Mesothelial cell of epicardium (in vitro differentiated cells): ENCODE measurements at places on chromosomes 7 and 10.

GRCh38 chr7:127892488-127893314, 138.5 kb downstream of the LRRC4 start:
- no peak for DNase-seq

DNA sequence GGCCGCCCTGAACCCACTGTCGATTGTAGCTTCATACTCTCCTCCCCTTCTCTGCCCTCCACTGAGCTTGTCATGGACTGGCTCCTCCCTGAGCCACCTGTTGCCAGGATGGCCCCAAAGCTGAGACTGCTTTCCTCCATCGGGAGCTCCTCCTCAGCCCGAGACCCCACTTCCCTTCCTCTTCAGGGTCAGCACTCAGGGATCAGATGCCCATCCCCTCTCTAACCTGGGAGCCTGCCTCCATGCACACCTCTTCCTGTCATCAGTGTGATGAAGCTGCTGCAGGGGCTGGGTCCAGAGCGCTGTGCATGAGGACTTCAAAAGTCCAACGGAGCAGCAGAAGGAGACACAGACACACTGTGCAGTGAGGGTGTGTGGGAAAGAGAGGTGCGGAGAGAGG, 201.1 kb downstream of the WDR37 start:
- no peak for DNase-seq

GRCh38 chr10:79296431-79296830, 50.8 kb upstream of the PPIF start:
- no peak for DNase-seq

- no peak for DNase-seq
These were observed 16.3 kb upstream of the SH2B2 start for GRCh38 chr7:102270178-102270887.

DNA sequence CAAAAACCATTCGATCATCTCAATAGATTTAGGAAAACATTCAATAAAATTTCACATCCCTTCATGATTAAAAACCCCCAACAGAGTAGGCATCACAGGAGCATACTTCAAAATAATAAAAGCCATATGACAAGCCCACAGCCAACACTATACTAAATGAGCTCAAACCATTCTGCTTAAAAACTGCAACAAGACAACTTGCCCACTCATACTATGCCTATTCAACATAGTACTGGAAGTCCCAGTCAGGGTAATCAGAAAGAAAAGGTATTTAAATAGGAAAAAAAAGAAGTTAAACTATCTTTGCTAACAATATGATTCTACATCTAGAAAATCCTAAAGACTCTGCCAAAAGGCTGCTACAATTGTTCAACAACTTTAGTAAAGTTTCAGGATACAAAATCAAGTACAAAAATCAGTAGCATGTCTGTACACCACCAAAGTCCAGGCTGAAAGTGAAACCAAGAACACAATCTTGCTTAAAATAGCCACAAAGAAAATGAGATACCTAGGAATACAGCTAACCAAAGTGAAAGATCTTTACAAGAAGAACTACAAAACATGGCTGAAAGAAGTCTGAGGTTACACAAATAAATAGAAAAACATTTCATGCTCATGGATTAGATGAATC, 882.6 kb downstream of the GRM8 start:
- DNase-seq: no peak

GRCh38 chr7:77184463-77184862, 15.2 kb downstream of the FGL2 start:
- DNase-seq: no peak

DNA sequence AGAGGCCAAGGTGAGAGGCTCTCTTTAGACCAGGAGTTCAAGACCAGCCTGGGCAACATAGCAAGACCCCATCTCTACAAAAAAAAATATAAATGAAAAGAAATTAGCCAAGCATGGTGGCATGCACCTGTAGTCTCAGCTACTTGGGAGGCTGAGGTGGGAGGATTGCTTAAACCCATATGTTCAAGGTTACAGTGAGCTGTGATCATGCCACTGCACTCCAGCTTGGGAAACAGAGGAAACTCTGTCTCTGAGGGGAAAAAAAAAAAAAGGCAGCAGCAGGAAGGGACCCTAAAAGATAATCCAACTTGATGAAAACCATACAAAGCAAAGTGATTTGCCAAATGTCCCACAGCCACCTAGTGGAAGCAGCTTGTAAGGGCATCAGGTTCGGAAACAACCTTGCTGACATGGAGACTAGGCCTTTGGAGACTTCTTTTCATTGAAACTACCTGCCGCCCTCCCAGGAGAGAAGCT, 15.6 kb upstream of the PBLD start:
- DNase-seq: no peak

DNA sequence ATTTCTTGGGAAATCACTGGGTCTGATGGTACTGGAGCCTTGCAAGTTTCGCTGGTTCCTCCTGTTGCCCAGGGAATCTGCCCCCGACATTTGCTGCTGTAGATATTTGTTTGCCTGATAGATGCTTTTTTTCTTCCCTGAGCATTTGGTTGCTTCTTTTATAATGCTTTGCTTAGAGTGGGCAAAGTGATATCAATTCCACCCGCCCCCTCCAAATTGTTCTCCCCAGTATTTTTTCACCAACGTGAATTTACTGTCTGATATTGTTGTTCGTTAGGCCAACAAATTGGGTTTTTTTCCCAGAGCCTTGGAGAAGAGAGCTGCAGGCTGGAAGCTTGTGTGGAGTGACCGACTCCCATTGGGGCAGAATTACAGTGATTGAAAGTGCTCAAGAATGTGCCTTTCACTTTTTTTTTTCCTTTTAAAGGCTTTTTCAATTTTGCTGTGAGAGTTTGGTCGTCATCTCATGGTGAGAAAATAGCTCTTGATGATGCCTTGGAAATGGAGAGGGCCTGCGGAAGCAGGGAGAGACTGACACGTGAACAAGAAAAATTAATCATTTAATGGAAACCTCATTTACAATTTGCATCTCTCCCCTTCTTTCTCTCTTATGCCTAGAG, 2.5 kb downstream of the GRK5 start:
- no peak for DNase-seq

- no peak for DNase-seq
These were observed 51.2 kb upstream of the CARD11 start for GRCh38 chr7:3094701-3095445.

- DNase-seq: no peak
These were observed 155.8 kb upstream of the CHST15 start for GRCh38 chr10:124249196-124249595.

DNA sequence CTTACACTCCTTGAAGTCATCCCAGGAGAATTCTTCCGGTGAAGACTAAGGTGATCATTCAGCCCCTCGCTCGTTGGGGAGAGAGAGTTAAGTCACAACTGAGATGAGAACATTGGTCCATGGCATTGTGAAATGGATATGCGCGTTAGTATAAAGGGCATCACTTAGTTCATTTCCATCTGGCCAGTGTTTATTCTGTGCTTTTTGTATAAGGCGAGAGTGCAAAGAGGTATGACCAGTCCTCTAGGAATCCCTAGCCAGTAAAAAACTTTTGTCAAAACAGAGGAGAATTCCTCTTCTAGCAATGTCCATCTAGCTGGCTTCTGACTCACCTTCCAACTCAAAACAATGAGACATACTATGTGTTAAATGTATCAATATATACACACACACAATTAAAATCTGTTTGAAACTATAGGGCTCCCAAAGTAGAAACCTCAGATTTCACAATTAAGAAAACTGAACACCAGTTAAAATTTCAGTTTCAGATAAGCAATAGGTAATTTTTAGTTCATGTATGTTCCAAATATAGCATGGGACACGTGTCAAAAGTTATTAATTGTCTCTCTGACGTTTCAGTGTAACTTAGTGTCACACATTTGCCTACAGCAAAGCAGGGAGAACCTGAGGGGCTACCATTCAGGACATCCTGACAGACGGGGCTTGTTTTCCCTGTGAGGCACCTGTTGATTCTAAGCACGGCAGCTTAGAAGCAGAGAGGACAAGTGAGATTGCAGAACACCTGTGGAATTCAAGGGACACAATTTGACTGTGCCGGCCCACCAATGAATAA, 158.9 kb downstream of the KLF6 start:
- DNase-seq: no peak

DNA sequence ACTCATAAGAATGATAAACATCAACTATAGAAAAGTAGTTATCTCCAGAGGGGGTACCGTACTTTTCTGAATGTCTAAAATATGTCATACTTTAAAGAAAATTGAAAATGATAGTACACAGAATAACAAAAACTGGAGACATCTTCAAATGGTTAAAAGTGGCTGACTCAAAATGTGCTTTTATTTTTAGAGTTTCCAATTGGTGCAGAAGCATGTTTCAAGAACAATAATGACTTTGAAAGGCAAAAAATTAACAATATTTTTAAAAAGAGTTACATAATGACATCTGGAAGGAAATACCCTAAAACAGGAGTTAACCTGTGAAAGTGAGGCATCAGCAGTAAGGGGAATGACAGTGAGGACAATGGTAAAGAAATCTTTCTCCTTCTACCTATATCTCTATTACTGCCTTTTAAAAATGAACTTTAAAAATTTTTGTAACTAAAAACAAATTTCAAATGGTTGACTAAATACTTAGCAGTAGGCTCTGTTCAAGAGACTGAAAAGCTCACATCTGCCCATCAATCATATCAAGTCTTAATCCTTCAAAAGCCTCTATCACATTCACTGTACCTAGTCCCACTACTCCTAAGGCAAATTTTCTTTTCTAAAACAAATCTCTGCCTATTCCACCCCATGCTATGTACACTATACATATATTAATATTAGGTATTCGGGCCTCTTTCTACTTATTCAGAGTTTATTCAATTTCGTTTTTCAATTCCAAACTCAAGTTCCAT, 3.0 kb downstream of the ASZ1 start:
- no peak for DNase-seq

GRCh38 chr7:94908323-94909178, 1.2 kb downstream of the PPP1R9A start:
- DNase-seq: peak; percentile 25

- DNase-seq: no peak
These were observed 106.6 kb upstream of the TNS3 start for GRCh38 chr7:47688311-47689100.

DNA sequence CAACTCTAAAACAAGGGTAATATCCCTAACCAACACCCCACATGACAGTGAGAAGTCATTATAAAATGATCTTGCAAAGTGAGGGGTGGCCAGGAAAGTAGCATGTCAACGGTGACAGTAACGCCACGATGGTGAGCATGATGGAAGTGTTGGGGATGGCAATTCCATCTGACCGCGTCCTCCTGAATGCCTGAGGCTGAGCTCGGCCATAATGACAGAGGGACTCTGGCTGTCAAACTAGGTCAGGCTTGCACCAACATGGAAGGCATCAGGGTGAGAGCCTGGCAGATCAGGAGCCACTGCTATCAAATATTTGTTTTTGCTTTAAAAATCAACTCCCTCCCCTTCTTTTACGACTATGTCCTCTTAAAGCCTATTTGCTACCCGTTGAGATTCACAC, 55.7 kb upstream of the EFCAB10 start:
- no peak for DNase-seq

GRCh38 chr10:1369665-1370064, 313.5 kb downstream of the WDR37 start:
- DNase-seq: no peak

DNA sequence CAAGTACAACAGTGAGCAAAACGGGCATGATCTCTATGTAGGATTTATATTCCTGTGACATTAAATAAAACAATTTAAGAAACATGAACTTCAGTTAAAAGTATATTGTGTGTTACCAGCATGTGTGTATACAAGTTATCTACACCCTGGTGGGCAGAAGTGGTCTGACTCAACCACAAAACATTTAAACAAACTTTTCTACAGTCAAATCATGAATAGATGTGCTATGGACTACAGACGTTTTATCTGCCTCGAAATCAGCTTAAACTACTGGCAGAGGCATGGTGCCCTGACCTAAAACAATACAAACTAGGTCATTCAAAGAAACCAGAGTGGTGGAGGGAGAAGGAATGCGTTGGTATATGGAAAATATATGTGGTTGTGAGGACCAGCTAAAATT, 3.6 kb downstream of the ARL3 start:
- DNase-seq: no peak

DNA sequence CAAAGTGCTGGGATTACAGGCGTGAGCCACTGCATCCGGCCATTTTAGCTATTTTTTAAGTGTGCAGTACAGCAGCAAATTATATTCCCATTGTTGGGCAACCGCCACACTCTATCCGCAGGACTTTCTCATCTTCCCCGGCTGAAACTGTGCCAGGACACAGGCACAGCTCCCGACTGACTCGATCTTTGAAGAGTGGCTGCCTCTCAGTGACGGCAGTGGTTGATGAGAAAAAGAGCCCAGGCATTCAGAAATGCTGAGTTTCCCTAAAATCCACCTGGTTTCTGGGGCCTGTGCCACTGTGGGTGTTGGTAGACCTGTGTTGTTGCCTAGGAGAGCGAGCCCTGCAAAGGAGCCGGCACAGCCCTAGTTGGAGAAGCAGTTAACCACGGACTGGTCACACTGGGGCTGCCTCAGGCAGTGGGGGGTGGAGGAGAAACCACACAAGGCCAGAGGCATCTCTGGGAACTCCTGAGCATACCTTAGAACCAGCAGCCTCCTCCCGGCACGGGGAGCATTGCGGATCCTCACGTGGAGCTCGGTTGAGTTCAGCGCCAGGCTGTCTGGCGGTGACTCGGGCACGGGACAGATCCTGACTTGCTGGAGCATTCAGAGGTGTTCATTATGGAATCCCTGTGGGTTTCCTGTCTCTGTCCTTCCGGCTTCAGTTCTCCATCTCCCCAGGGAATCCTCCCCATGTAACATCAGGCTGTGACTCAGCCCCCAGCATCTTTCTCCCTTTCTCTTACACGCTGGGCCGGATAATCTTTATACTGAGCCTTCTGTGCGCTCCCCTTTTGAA, 16.2 kb downstream of the PFKFB3 start:
- DNase-seq: no peak

- DNase-seq: no peak
These were observed 12.5 kb downstream of the PPIA start for GRCh38 chr7:44808914-44809393.

GRCh38 chr10:71233482-71233892, 21.1 kb downstream of the UNC5B start:
- DNase-seq: no peak

- no peak for DNase-seq
These were observed 34.2 kb downstream of the BICC1 start for GRCh38 chr10:58546722-58547445.

- no peak for DNase-seq
These were observed 111.0 kb downstream of the GPR158 start for GRCh38 chr10:25285809-25286208.
